Glutamatergic neuron (in vitro differentiated cells): ENCODE measurements at places on chromosomes 16 and 17. TPM values are rescaled to one million over a fixed set of nuclear protein-coding genes. Genes with fewer than 3 reads are reported as not detected.

DNA sequence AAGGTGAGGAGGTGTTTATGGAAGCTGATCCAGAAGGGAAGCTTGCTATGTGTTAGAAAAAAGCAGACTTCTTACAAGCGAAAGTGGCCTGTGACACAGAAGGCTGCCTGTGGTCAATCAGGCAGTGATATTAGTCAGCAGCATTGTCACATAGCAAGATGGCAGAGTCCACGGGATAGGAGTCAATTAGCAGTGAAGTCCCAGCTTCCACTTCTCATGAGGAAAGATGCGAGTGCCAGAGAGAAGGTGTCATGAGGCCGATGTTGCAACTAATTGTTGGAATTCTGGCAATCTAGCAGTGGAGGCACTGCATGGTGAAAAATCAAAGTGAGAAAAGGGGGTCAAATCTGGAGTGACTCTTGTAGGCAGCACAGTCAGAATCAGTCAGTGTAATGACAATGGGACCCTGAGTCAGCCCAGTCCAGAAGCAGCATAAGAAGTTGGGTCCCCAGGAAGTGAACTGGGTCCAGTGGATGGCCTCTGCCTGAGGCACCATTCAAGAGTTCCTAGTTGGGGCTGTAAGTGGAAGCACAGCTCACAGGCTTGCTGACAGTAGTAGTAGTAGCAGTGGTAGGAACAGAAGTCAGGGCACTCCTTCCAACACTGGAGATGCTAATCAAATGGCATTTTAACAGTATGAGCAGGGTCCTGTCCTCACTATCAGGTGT lies 85.1 kb downstream of the TNFRSF13B start:
- no peak for DNase-seq

DNA sequence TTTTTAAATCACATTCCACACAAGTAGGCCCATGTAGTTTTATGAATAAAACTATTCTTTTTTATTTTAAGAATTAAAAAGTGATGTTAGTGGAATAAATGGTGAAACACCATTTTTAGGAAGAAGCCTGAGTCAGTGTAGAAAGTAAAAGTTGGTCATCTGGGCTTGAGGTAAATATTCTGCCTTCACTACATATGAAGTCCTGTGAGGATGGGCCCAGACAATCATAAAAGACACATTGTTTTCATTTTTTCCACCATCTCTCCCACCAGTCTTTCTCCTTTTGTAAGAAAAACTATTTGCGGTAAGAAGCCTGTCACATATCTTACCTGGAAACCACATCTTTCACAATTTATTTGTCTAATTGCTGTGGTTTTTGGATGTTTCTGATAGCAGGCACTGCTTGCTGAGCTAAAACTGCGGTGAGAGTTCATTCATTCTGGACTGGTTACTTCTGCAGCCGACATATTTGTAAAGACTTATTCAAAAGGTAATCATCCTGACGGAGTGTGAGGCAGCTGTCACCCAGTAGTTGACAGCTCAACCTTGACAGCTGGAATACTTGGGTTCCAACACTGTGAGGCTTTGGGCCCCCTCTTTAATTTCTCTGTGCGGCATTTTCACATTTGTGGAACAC lies 10.6 kb upstream of the RFFL start:
- no peak for DNase-seq

The KCNAB3 gene
- total RNA-seq: 12.3 TPM

DNA sequence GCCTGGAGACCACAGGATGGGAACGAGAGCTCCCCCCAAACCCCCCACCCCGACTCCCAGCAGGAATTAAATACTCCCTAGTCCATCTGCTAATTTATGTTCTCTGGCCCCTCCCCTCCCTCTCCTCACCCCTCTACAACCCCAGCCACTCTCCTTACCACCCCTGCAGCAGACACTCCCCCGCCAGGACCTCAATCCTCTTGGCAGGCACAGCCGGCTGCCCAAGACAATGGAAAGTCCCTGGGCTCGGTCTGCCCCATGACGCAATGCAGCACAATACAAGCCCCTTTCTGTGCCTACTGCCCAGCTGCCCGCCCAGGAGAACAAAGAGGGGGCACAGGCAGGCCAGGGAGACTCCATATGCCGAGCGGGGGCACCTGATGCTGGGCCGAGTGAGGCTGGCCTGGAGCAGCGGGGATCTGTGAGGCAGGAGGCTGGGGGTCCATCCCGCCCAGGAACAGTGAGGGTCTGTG lies 30.3 kb upstream of the CDC42EP4 start:
- DNase-seq: peak; percentile 80

The ARHGDIG gene
- 13.8 TPM for total RNA-seq
